D721Med (cell line): ENCODE measurements at places on chromosomes 5 and 9.

- no peak for DNase-seq
Measured at GRCh38 chr5:107570181-107570580, 100.6 kb downstream of the EFNA5 start.

GRCh38 chr5:147336876-147337275 lies 102.0 kb downstream of the STK32A start:
- DNase-seq = no peak

DNA sequence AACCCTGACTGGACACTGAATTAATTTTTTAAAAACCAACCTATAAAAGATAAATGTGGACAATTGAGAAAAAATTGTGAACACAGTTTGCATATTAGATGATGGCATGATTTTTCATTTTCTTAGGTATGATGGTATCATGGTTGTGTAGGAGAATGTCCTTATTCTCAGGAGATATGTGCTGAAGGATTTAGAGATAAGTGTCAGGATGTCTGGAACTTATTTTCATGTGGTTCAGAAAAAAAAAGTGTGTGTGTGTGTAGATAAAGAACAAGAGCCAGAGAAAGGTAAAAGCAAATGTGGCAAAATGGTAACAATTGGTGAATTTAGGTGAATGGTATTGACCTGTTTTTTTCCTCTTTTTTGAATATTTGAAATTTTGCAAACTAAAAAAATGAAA lies 4.0 kb downstream of the GNPDA1 start:
- DNase-seq = no peak

DNA sequence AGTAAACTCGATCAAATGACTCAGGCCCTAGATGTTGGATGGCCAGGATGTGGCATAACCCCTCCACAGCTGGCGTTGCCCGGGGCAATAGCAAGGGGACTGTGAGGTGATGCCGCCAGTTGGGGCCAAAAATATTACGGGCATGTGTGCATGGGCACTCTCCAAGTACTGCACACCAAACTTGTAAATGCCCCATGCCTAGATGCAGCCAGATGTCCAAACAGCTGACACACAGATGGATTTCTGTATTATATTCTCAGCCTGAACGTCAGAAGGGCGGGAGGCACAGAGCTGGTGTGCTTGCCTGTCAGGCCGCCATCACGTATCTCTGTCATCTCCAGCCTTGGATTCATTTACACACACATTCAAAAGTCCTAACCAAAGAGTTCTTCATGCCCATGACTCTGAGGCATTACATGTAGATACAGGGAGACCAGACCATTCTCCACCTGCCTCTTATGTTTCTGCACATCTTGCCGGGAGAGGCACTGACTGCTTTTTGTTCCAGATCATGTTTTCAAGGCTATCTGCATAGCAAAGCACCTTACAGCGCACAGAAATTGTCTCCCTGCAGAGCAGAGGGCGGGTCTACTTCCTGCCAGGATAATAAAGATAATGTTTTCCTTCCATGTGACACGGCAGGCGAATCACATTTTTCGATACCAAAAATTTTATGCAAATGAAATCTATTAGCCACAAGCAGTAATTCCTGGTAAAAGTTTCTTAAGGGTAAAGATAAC lies 200.9 kb upstream of the ADAMTS16 start:
- no peak for DNase-seq

GRCh38 chr5:1012313-1012841 lies 3.8 kb downstream of the NKD2 start:
- no peak for DNase-seq

- DNase-seq = no peak
Measured at GRCh38 chr9:127555840-127556820, 55.9 kb upstream of the STXBP1 start.

- no peak for DNase-seq
Measured at GRCh38 chr5:1172670-1173404, 28.6 kb upstream of the SLC6A19 start.

DNA sequence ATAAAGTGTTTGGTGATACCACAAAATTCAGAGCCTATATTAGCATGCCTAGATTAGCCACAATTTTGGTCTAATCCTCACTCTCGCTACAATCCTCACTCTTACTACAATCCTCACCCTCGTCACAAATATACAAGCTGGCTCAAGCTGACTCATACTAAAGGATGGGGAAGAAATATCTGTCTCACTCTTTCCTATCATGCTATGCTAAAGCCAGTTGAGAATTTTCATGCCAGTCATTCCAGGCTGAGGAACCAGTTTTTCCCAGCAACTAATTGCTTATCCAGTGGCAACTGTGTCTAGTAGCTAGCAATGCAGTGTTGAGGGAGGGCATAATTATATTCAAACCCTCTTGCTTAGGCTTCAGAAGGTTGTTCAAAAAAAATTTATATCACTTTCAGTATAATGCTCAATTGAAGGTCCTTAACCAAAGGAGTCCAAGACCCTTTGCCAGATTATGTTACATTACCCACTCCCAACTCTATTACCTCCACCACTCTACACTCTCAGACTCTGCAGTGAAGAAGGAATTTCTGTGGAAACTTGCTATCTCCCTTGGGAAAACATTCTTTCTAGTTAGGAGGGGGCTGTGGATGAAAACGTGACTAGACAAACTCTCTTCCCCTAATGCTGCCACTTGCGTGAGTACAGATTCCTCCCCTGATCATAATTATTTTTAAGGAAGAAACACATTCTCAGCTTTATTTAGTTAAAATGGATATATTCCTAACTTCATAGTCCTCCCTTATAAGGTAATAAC lies 810.3 kb upstream of the ACO1 start:
- DNase-seq = no peak

DNA sequence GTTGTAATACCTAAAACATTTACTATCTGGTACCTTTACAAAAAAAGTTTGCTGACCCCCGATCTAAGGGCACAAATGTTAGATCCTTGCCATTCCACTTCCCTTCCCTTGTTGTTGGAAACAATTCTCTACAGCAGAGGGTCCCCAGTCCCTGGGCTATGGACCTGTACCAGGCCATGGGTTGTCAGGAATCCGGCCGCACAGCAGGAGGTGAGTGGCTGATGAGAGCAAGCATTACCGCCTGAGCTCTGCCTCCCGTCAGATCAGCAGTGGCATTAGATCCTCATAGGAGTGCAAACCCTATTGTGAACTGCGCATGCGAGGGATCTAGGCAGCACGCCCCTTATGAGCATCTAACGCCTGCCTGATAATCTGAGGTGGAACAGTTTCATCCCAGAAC lies 248.5 kb downstream of the AP3B1 start:
- DNase-seq = no peak

DNA sequence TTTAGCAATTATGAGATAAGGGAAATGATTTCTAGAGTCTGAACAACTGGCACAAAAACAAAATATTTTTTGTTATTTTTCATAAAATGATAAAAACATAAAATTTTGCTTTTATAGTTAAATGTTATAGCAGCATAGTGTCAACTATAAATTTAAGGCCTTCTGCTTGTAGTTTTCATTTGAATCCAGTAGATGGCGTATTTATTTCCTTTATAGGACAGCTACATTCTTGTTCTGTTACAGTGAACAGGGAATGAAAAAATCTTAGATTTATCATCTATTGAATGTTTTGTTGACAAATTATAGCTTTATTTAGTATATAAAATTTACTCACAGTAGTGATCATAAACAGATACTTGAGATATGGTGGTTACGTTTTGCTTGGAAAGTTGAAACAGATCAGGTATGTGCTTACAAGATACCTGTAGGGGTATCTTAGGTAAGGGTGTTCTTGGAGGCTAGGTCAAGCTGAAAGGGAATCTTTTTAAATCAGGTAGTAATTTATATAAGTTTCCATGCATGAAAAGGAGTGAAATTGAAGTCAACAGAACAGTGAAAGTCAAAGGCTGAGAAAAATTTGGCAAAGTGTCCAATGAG lies 239.3 kb upstream of the GRIN3A start:
- no peak for DNase-seq

- no peak for DNase-seq
Measured at GRCh38 chr5:64666078-64666477, 24.2 kb upstream of the SHISAL2B start.

DNA sequence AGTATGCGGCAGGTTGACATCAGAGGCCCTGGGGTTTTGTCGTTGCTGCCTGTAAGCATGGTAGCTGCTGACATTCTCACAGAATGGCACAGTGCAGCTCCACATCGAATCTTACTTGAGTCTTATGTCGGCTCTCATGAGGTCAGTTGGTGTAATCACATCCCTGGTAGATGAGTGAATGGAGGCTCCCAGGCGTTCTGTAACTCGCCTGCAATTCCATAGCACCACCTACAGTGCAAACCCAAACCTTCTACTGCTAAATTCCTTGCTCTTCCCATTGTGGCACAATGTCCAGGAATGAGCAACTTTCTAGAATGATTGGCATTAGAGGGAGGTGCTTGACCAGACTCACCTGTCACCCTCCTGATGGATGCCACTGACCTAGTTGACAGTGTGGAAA lies 578.4 kb downstream of the CCDC171 start:
- no peak for DNase-seq

- DNase-seq = no peak
Measured at GRCh38 chr5:73451224-73452130, 2.9 kb upstream of the FOXD1 start.

- DNase-seq = no peak
Measured at GRCh38 chr9:125650271-125650737, 56.7 kb downstream of the MAPKAP1 start.

DNA sequence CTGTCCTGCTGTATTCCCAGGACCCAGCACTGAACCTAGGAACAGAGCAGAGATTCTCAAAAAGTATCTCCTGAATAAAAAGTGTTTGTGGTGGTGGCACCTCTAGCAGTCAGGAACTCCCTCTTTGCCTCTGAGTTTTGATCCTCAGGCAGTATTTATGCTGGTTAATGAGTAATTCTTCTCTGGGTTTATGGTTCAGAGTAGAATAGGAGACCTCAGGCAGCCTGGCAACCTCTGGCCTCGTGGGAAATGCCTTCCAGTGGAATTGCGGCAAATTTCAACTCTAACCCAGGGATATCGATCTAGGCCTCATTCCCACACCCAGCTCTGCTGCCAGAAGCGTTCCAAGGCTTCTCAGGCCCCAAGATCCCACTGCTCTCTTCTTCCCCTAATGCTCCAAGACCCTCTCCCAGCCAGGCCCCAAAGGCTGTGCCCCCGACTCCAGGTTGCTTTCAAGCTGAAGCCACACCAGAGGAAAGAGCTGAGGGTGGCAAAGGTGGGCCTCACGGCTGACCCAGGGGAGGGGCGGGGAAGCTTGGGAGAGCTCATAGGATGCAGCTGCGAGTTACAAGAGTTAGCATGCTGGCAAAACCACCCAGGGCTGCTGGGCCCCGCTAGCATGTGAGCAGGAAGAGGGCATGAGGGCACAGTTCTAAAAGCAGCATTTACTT lies 10.9 kb upstream of the HDHD3 start:
- no peak for DNase-seq

DNA sequence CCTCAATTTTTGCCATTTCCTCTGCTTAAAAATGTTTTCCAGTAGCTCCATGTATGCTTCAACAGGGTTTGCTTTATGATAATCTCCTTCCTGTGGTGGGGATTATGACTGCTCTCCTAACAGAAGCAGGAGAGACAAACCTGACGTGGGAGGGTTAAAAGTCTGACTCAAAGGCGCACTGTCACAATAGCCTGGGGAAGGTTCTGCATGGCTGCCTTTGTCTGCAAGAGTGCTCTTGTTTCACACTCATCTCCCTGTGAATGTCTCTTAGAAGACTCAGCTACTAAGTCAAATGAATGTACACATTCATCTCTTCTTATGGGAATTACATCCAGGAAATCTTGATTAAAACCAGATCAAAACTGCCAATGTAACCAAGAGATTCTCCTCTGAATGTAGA lies 90.9 kb upstream of the MTAP start:
- no peak for DNase-seq
